ENCODE measurements at places on chromosomes 12 and 14. TPM values are rescaled to one million over a fixed set of nuclear protein-coding genes. Genes with fewer than 3 reads are reported as not detected.

- no peak for DNase-seq
Observed at GRCh38 chr12:90682398-90682797, 272.6 kb downstream of the CCER1 start.

GRCh38 chr12:25976289-25976688 lies 17.8 kb downstream of the RASSF8 start:
- no peak for DNase-seq

Gene CLEC12A
- 0.95 TPM for polyA plus RNA-seq

DNA sequence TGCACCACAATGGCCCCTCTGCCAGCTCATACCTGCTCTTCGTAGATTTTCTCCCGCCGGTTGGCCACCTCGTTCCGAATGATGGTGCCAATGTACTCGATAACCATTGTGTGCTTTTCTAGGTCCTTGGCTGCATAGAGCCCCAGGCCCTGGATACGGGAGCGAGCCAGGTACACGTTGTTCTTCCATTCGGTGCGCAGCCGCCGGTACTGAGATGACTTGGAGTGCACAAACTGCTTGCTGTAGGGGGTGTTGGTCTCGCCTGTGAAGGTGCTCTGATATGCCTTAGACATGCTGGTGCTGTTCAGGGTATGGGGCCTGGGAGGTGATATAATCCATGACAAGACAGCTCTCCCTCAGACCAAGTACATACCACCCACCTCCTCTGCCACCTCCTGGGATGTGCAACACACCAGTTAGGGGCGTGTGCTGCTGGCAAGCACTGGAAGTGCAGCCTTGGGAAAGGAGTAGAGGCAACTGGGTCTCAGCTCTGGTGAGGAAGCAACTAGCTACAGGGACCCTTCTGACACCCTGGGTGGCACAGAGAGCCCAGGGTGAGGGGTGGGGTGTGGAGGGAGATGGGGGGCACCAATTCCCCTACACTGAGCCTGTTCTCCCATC lies 4.1 kb upstream of the PRKAG1 start:
- no peak for DNase-seq

- DNase-seq, result peak; percentile 67
Observed at GRCh38 chr14:105333613-105334364, 19.2 kb downstream of the PACS2 start.

DNA sequence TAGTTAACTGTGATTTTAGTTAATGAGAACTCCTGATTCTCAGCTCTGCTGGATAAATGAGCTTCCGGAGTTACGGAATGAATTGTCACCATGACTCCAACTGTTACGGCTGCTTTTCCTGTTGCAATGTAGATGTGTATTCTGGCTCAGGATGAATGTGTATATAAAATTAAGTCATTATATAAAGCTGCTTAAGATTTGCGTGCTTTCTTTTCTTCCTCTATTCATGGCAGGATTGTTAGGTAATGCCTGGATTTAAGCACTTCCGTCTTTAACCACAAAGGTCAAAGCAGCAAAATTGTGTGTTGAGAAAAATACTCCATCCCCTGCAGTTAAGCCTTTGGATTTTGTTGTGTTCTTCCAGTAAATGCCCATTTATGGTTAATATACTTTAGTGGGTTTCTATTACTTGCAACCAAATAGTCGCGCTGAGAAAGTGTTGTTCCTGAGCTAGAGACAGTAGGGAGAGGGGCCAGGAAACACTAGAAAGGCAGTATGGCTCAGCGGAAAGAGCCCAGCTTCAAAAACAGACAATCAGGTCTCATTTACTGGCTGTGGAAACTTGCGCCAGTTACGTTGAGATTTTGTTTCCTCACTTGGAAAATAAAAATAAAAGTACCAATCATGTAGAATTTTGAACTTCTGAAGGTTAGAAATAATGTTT lies 9.4 kb upstream of the CCDC175 start:
- no peak for DNase-seq

Gene PRB4
- not detected for polyA plus RNA-seq

DNA sequence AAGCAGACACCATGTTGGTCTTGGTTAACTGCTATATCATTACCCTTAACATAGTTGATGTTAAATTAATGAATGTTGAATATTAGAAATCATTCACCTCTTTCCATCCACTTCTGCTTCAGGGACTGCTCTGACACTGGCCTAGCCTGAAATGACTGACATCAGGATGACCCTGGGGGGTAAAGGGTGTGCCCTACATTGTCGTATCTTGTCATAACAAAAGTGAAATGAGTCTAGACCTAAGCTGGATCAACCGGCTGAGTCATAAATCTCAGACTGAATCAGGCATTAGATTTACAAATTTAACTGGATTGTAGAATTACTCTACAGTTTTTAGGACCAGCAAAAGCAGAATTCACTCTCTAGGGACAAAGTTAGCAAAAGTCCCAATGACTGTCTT lies 35.3 kb downstream of the KICS2 start:
- no peak for DNase-seq

GRCh38 chr12:4270831-4271716 lies 2.5 kb upstream of the CCND2 start:
- peak; percentile 49 for DNase-seq

- no peak for DNase-seq
Observed at GRCh38 chr14:104644656-104645378, 40.2 kb upstream of the TMEM179 start.

- DNase-seq, result no peak
Observed at GRCh38 chr12:11895421-11896078, 175.2 kb upstream of the BCL2L14 start.

DNA sequence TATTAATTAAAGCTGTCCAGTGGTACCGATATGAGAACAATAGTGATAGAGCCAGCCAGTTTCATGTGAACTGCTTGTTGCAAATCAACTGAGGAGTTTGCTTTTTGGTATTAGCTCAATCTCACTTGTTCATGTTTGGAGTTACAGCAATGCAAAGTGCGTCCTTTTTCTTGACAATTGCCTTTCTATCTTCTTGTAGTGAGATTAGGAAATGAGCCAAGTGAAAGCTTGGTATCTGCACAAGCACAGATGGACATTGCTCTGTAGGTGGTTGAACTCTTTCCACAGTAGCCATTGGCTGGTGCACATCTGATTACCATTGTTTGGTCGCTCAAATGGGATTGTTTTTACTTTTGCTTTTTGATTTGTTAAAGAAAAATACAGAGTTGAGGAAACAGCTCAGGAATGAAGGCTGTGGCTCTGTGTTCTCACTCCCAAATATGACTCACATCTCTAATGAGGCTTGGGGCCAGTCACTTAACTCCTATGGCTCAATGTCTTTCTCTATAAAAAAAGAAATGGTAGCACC lies 241.4 kb downstream of the BMP4 start:
- DNase-seq, result no peak

DNA sequence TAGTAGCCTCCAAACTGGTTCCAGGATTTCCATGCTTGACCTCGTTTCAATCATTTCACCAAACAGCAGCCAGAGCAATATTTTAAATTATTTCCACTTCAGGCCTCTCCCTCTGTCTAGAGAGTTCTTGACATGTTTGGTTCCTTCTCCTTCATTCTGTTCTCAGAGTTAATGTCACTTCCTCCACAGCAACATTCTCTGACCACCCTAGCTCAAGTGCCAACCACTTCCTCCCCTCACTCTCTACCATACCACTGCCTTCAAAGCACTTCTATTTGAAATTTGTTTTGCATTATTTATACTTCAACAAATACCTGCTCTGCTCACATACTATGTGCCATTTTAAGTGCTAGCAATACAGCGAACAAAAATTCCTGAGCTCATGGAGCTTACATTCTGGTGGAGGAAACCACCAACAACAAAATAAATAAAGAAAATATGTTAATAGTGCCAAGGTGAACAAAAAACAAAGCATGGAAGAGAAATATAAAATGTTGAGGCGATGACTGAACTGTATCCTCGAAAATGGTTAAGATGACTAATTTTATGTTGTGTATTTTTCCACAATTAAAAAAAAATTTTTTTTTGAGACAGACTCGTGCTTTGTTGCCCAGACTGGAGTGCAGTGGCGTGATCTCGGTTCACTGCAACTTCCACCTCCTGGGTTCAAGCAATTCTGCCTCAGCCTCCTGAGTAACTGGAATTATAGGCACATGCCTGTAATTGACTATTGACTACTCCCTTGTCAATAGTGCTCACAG lies 17.3 kb downstream of the BAZ1A start:
- DNase-seq, result no peak

Gene DMAC2L
- 23.7 TPM for polyA plus RNA-seq

- DNase-seq, result no peak
Observed at GRCh38 chr12:76010732-76011458, 20.7 kb downstream of the PHLDA1 start.

Gene ADAMTS20
- polyA plus RNA-seq, result 0.08 TPM

GRCh38 chr12:62783881-62784280 lies 151.1 kb downstream of the PPM1H start:
- DNase-seq, result no peak

- DNase-seq, result no peak
Observed at GRCh38 chr12:115249671-115250278, 565.8 kb upstream of the TBX3 start.

- DNase-seq, result peak; percentile 24
Observed at GRCh38 chr14:64767215-64767964, 63.2 kb downstream of the PLEKHG3 start.

DNA sequence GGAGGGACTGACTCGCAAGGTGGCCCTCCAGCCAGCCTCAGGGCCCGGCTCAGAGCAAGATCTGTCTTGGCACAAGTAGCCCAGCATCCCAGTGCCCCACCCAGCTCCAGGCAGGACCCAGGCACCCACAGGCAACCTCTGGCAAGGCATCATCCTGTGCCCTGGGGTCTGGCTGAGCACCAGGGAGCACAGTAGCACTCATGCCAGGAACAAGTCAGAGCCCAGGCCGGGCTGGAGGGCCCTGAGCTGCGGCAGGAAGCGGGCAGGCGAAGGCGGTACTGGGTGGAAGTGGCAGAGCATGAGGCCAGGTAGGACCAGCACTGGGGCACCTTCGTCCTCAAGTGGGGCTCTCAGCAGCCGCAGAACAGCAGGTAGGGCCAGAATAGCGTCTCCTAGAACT lies 5.2 kb upstream of the DIO3 start:
- DNase-seq, result peak; percentile 65

Gene FSCB
- polyA plus RNA-seq, result not detected

GRCh38 chr14:62079038-62079437 lies 316.8 kb downstream of the SNAPC1 start:
- no peak for DNase-seq

DNA sequence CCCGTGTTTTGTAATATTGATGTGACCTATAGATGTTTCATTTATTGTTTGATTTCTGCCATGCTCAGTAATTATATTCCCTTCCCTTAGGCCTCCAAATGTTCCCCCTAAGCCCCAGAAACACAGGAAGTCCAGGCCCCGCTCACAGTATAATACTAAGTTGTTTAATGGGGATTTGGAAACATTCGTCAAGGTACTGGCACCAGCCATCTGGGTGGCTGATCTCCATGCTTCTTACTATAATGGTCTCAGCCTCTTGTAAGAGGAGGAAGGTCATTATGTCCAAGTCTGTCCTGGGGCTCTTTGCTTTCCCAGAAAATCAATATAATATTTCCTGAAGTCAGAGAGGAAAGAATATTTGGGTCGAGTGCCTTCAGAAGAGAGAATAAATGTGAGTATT lies 130.9 kb downstream of the KICS2 start:
- no peak for DNase-seq

Gene KCNMB4
- polyA plus RNA-seq, result 21.6 TPM

Gene AMHR2
- polyA plus RNA-seq, result 3.6 TPM

GRCh38 chr12:132024758-132025157 lies 75.0 kb downstream of the EP400 start:
- DNase-seq, result no peak

DNA sequence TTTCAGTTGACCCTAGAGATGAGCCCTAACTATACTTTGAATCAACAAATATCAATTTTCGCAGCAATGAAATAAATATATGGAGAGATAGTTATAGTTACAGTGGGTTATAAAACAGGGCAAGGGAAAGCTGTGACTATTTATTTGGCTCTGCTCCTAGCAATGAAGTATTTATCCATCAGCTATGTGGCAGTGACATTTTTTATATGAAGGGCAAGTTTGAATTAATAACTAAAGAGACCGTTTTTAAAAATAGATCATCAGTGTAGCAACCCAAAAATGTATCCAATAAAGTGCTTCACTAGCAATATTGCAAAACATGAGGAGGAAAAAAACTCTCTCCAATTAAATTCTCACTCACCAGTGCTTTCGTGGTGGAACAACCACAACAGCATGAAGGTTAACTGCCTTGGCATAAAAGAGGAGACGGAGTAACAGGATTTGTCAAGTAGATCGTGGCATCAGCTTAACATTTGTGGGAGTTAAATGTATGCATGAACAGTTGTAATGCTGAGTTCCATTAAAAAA lies 58.1 kb upstream of the NUDT4 start:
- DNase-seq, result no peak

Gene FAM90A1
- polyA plus RNA-seq, result 3.0 TPM

DNA sequence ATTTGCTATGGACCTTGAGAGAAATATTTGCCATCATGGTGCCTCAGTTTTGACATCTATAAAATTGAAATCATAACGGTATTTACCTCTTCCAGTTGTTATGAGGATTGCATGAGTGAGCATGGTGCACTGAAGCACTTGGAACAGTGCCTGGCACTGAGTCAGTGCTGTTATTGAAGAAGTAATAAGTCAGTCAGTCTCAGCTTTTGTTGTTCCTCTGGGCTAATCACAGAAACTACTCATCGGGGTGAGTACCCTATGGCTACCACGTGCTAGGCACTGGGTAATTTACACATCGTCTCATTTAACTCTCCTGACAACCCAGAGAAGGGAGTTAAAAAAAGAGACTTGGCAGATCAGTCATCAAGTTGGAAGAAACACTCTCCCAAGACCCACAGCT lies 159.5 kb upstream of the NRXN3 start:
- no peak for DNase-seq

GRCh38 chr12:63958876-63959580 lies 114.5 kb downstream of the SRGAP1 start:
- DNase-seq, result no peak

Gene LRRC74A
- polyA plus RNA-seq, result 0.31 TPM

- DNase-seq, result peak; percentile 59
Observed at GRCh38 chr12:126883697-126884096, 1383.3 kb upstream of the TMEM132C start.

Gene RPL10L
- not detected for polyA plus RNA-seq

Gene INSM2
- not detected for polyA plus RNA-seq

GRCh38 chr12:2832550-2833127 lies 2.2 kb downstream of the NRIP2 start:
- no peak for DNase-seq

- DNase-seq, result no peak
Observed at GRCh38 chr12:62317017-62317416, 56.8 kb downstream of the USP15 start.

Gene CDKN3
- 38.7 TPM for polyA plus RNA-seq

- DNase-seq, result no peak
Observed at GRCh38 chr12:4434301-4434700, 11.3 kb downstream of the FGF6 start.

Gene EVL
- 201 TPM for polyA plus RNA-seq

DNA sequence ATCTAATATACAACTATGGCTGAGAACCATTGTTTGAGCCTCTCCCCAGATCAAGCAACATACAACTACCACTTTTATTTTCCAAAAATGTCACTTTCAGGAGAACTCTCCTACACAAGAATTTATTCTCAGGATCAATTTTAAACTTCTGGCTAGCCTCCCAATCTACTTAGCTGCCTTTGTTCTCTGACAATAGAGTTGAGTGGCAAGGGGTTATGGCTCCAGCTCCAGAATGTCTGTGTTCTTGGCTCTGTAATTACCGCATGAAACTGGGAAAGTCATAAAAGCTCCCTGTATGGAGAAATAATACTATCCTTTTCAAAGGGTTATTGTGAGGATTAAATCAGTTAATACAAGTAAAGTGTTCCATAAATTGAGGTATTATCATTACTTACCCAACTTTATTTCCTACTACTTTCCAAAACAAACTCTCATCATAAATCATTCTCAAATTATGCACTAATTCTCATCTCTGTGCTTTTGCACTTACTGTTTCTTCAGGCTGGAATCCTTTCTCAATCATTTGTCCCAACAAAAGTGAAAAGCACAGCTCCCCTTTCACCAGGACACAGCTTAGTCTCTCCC lies 121.9 kb downstream of the GARIN6 start:
- no peak for DNase-seq

Data from left lung (tissue), 14 donors.